HFF-Myc (cell line): ENCODE measurements at places on chromosomes 7 and 10.

DNA sequence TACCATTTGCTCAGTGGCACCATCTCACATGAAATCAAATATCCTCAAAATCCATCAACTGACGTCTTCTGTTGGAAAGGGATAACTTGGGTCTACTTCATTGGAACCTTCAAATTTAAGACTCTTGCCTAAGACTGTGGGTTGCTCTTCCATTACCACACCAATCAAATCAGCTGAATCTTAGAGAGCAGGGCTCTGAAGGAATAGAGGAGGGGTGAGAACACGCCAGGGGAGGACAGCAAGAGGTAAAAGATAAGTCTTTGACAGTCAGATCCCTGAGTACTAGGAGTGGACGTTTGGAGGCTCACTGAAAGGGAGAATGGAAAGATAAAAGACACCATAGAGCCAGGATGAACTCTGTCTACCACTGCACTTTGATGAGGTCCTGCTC lies 107.5 kb downstream of the CCDC71L start:
- DNase-seq = no peak

DNA sequence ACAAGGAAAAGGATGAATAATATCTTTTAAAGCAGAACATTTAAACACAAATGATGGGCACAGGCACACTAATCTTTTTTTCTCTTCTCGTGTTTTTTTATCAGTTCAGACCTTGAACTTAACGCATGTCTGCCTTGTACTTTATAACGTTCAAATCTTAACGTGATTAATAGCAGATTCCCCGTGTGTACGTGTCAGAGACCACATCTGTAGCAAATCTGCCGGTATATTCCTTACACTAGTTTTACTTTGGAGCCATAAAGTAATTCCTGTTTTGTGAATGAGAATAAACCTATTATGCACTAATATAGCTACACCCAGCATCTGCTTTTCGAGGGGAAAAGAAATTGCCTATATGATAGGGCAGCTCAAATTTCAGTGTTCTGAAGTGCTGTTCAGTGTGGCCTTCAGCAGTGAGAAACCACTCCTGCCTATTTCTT lies 166.0 kb upstream of the TCF7L2 start:
- no peak for DNase-seq

DNA sequence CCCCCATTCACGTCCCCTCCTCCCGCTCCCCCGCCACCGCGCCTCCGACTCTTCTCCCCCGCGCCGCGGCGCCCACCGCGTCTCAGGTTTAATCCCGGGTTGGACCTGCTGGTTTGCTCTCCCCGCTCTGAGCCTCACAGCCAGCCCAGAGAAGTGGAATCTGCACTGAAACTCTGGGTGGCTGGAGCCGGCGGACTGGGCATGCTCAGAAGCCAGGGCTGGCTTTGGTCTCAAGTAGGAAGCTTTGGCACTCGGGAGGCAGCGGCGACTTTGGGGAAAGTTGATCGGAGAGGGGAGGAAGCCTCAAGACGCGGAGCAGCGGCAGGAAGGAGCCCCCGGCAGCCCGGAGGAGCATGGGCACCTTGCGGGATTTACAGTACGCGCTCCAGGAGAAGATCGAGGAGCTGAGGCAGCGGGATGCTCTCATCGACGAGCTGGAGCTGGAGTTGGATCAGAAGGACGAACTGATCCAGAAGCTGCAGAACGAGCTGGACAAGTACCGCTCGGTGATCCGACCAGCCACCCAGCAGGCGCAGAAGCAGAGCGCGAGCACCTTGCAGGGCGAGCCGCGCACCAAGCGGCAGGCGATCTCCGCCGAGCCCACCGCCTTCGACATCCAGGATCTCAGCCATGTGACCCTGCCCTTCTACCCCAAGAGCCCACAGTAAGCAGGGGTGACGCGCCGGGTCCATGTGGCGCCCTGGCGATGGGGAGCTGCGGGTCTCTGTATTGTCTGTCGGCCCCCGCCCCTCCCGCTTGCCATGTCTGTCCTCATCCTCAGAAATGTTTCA lies at the start of gene PRKG1:
PRKG1 (plus strand) TSS at position 250 of the 791 bp plus-strand sequence.
- DNase-seq = peak; percentile 61

- no peak for DNase-seq
Measured at GRCh38 chr10:31830887-31831286, 97.7 kb downstream of the ARHGAP12 start.

GRCh38 chr7:158266426-158266816 lies 321.2 kb downstream of the PTPRN2 start:
- DNase-seq = no peak

DNA sequence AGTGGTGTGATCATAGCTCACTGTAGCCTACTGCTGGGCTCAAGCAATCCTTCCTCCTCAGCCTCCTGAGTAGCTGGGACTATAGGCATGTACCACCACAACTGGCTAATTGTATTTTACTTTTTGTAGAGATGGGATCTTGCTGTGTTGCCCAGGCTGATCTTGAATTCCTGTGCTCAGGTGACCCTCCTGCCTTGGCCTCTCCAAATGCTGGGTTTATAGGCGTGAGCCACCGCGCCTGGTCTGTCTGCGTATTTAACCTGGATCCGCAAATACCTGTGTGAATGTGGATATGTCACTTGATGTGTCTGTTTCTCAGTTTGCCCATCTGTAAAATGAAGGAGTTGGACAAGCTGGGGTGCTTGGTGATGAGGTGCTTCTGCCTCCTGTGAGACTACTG lies 123.9 kb downstream of the BAMBI start:
- DNase-seq = no peak

DNA sequence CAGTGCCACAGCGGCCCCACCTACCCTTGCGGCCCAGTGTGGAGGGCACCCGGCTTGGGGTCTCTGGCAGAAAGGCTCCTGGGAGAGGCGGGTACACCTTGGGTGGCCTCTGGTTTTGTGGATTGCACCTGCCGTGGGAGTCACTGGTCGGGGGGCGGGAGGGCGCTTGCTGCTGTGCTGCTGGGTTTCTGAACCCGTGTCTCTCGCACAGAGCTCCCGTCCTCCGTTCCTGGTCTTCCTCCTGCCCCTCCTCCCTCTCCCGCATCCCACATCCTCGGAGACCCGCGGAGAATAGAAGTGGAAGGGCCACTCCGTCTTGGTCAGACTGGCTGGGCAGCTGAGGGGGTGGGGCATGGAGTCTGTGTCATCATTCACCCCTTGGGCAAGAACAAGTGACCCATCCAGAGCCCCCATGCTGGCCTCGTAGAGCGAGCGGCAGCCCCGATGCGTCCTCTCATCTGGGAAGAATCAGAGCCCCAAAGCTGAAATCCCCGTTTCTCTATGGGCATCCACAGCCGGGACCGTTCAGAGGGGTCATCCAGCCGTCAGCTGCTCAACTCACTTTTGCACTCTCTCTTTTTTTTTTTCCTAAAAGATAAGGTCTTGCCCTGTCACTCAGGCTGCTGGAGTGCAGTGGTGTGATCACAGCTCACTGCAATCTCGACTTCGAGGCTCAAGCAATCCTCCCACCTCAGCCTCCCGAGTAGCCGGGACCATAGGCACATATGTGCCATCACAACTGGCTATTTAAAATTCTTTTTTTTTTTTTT lies 4.0 kb downstream of the MAFK start:
- no peak for DNase-seq

- DNase-seq = no peak
Measured at GRCh38 chr10:20281579-20281978, 465.3 kb downstream of the PLXDC2 start.

GRCh38 chr10:92574548-92575261 lies 812 bp upstream of the IDE start:
- DNase-seq = no peak

DNA sequence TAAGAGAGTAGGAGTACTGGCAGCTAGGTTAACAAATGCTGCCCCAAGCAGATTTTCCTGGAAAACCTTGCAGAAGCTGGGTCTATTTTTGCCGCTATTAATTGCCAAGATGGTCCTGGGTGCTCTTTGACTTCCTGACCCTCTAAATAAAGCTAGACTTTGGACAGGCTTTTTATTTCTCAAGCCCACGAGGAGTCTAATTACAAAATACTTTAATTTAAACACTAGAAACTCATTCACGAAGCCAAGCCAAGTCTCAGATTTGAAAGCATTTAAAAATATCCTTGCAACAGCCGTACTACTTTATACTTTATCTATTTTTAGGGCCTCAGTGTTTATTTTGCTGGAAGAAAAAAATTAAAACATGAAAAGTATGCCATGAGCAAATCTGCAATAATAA lies 45.1 kb downstream of the TMEM26 start:
- no peak for DNase-seq

GRCh38 chr7:41910940-41911600 lies 208.2 kb upstream of the INHBA start:
- DNase-seq = no peak

DNA sequence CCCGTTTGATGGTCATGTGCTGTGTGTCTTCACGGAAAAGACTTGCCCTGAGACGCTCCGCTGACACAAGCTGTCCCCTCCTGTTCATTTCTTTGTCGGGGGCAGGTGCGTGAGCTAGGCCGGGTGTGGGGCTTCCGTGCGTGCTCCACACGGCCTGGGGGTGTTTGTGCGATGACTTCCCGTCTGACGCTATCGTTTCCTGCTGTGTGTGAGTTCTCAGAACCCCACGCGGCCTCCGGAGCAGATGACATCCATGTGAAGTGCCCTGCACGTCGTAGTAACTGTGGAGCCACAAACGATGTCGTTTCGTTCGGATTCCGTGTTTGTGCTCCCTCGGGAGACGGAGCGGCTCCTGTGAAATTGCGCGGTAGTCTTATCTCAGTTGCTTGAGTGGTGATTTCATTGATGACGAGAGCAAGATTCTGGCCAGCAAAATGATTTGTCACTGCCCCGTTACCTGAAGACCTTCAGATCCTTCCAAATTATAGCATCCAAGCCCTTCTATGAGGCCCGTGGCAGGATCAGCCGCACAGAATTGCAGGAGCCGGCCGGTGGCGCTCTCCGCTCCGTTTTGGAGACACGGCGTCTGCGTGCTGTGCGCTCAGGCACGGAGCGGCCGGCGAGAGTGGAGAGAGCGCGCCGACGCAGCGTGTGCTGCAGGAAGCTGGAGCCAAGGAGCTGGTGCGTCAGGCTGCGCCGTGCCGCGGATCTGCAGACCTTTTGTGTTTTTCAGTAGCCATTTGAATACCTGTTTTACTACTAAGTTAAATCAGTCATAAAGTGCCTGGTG lies 94.9 kb downstream of the NKX6-2 start:
- DNase-seq = no peak

GRCh38 chr7:159063046-159063840 lies 81.4 kb downstream of the VIPR2 start:
- no peak for DNase-seq

DNA sequence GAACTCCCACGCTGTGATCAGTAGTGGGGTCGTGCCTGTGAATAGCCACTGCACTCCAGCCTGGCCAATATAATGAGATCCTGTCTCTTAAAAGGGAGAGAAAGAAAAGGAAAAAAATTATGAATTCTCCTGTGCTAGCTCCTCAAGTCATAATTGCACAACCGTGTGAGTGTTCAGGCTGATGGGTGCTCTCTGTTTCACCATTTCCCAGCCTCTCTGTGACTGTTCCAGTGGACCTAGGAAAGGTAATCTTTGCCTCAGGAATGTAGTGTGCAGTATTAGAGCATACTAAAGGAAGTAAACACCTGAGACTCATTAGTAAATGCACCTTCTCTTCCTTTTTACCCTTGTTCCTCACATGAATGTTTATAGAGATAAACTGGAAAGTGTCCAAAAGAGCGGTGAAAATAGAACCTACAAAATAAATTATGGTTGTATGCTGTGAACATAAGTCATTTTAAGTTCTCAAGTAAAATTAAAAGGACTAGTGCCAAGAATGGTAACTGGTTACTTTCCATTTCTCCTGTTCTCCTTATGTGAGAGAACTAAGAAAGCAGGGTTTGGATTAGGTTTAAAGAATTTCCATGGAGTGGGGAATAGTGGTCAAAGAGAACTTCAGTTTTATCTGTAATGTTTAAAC lies 42.7 kb downstream of the INPP5F start:
- no peak for DNase-seq

DNA sequence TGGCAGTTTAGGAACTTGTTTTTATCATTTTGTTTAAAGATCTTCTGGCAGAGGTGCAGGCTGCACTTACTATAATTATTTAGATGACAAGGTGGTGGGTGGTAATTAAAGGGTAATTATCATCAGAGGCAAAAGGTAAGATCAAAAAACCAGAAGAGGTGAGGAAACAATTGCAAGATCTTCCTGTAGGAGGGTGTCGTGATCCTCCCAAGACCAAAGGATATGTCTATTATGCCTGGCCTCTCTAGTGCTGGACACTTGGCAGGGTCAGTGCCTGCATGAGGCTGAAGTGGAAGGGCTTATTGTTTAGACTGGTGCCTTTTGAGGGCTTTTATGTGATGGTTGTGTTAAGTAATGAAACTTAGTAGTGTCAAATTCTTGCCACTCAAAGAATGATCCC lies 1.8 kb upstream of the WAPL start:
- no peak for DNase-seq

GRCh38 chr7:18583305-18583704 lies 87.8 kb downstream of the HDAC9 start:
- DNase-seq = no peak

DNA sequence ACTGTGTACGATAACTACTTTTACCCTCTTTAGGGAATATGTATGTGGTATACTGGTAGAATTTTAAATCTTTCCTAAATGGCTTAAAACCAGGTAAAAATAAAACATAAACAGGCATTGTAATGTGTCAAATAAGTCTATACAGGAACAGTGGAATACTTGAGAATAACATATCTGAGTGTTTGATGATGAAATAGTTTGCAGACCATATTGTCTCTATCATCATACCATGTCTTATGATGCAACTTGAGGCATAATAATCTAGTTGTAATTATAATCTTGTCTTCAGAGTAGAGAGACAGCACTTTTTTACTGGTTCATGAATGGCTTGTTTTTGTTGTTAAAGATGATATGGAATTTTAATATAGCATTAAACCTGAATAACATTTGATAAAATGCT lies 293.5 kb downstream of the CDK14 start:
- DNase-seq = no peak

DNA sequence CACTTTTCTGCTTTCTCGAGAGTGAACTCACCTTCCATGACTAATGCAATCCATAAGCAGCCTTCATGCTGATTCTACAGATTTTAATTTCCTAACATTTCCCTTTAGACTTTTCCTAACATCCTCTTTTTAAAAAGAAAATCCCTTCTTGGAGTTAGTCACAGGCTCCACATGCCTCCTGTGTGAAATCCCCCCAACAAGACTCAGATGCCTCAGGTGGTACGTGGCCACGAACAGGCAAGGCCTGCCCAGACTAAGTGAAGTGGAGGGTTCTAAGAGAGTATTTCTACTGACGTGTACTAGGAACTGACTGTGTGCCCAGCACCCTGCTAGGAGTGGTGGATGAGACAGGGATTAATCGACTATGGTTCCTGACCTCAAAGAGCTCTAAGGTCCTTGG lies 125.9 kb upstream of the HPS1 start:
- DNase-seq = no peak

- DNase-seq = no peak
Measured at GRCh38 chr10:2895594-2896196, 171.7 kb upstream of the PFKP start.

- DNase-seq = no peak
Measured at GRCh38 chr7:32535162-32535702, 39.9 kb downstream of the AVL9 start.

GRCh38 chr10:78623578-78624215 lies 445.1 kb upstream of the ZMIZ1 start:
- DNase-seq = peak; percentile 22
